ENCODE measurements at places on chromosomes 3 and 15. TPM values are rescaled to one million over a fixed set of nuclear protein-coding genes. Genes with fewer than 3 reads are reported as not detected.

The POLQ gene
- 3.2 TPM for total RNA-seq

The LRIG1 gene
- total RNA-seq, result 180 TPM

The NEK4 gene
- 33.9 TPM for total RNA-seq

The LYZL4 gene
- total RNA-seq, result not detected

The GOLGA6L9 gene
- 3.4 TPM for total RNA-seq

The GREM1 gene
- 77.8 TPM for total RNA-seq

The CORO2B gene
- total RNA-seq, result 4.7 TPM

The FAM98B gene
- total RNA-seq, result 29.7 TPM

The FBXW12 gene
- not detected for total RNA-seq

The APOD gene
- total RNA-seq, result 73.6 TPM

The LTF gene
- total RNA-seq, result 1.2 TPM

The ALCAM gene
- total RNA-seq, result 23.7 TPM

The DBR1 gene
- 11.6 TPM for total RNA-seq

The SNTN gene
- not detected for total RNA-seq

The TMCO5A gene
- total RNA-seq, result not detected

The TMEM42 gene
- total RNA-seq, result 7.8 TPM

The RARRES1 gene
- 72.0 TPM for total RNA-seq

The RLBP1 gene
- not detected for total RNA-seq

The OCA2 gene
- total RNA-seq, result 0.32 TPM

The MGLL gene
- 212 TPM for total RNA-seq

The SPATA12 gene
- 0.14 TPM for total RNA-seq

The PLSCR4 gene
- total RNA-seq, result 45.3 TPM

The NEK10 gene
- total RNA-seq, result 1.1 TPM

The EIF3J gene
- 76.7 TPM for total RNA-seq

The AMIGO3 gene
- total RNA-seq, result not detected

The HCN4 gene
- 0.19 TPM for total RNA-seq

The CHDH gene
- total RNA-seq, result 24.1 TPM

The GPR176 gene
- total RNA-seq, result 1.2 TPM

The AGBL1 gene
- 0.32 TPM for total RNA-seq

The CACNA2D2 gene
- total RNA-seq, result 3.8 TPM

The TGM4 gene
- total RNA-seq, result not detected

Measured in mucosa of descending colon (tissue), 3 donors.